ENCODE measurements at places on chromosomes 4 and X.

GRCh38 chr4:140071806-140072205 is 82.2 kb downstream of the MAML3 start:
- DNase-seq, result peak; percentile 74

DNA sequence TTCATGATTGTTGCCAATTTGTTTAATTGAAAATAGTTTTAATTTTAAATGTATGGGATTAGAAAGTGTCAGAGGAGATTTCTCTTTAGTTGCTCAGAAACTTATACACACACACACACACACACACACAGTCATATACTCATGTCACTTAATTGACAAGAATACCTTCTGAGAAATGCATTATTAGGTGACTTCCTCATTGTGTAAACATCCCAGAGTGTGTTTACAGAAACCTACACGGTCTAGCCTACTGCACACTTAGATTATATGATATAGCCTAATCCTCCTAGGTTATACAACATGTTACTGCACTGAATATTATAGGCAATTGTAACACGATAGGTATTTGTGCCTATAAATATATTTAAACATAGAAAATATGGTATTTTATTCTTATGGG is 1327.4 kb downstream of the FSTL5 start:
- no peak for DNase-seq

- DNase-seq, result no peak
Observed at GRCh38 chrX:150790021-150790420, 96.8 kb downstream of the MTMR1 start.

- DNase-seq, result no peak
Observed at GRCh38 chr4:78432896-78433295, 118.7 kb upstream of the ANXA3 start.

DNA sequence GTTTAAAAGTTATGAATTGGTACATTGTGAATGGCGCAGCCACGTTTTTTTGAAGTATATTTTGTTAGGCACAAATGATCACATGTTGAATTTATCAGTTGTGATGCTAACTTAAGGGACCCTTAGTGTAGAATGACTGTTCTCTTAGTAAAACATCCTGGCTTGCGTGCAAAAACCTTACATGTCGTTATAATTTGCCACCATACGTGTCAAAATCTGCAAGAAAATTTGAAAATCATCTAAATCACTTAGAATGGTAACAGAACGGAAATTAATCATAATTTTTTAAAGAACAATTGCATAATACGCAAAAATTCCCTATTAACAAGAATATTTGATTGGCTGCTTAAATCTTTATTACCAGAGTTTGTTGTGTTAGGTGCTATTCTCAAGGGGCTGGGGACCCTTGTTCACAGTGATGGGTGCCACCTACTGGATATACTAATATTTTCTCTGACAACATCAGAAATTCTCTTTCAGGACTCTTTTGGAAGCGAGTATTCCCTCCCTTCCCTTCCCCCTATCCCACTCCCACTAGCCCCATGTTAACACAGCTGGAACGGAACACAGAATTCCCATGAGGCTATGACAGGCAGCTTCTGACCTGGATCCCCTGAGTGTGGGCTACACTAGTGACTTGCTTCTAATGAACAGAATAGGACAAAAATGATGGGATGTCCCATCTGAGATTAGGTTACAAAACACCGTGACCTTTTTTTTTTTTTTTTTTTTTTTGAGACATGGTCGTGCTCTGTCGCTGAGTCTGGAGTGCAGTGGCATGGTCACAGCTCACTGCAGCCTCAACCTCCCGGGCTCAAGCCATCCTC is 71.8 kb downstream of the SUPT20HL2 start:
- no peak for DNase-seq

DNA sequence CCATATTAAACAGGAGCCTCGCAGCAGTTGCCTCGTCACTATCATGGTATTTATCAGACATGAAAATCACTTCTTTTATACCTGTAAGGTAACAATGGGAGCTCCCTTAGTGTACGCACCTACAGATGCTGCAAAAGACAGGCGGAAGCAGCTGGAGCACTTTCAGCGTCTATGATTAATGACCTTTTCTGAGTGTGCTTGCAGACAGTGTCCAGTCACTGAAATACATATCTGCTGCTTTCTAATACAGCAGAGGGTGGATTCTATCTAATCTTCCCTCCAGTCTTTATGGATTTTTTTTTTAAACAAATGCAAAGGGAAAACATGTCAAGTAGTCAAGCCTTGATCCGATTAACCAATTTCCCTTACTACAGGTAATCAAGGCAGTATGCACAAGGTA is 24.1 kb downstream of the DCTD start:
- no peak for DNase-seq

DNA sequence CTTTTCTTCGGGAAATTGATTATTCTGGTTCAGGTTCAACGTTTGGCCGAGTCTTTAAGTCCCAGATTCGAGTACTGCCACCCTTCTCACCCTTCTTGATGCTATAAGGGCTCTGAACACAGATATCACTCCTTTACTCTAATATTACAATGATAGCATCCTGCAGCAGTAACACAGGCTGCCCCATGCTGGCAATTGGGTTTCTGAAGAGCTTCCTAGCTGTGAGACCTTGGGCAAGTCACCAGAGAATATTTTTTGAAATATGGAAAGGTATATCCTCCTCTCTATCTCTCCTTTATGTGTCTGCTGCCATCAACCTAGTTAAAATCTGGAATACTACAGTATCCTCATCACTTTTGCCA is 297 bp upstream of the MTMR8 start:
- no peak for DNase-seq

GRCh38 chrX:125293850-125294780 is 25.6 kb upstream of the TEX13C start:
- no peak for DNase-seq

DNA sequence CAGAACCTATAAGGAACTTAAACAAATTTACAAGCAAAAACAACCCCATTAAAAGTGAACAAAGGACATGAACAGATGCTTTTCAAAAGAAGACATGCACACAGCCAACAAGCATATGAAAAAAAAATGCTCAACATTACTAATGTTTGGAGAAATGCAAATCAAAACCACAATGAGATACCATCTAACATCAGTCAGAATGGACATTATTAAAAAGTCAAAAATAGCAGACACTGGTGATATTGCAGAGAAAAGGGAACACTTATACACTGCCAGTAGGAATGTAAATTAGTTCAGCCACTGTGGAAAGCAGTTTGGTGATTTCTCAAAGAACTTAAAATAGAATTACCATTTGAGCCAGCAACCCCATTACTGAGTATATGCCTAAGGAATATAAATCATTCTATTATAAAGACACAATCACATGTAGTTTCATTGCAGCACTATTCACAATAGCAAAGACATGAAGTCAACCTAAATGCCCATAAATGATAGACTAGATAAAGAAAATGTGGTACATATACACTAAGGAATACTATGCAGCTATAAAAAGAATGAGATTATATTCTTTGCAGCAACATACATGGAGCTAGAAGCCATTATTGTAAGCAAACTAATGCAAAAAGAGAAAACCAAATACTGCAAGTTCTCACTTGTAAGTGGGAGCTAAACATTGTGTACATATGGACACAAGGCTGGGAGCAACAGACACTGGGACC is 1509.4 kb downstream of the TECRL start:
- no peak for DNase-seq

DNA sequence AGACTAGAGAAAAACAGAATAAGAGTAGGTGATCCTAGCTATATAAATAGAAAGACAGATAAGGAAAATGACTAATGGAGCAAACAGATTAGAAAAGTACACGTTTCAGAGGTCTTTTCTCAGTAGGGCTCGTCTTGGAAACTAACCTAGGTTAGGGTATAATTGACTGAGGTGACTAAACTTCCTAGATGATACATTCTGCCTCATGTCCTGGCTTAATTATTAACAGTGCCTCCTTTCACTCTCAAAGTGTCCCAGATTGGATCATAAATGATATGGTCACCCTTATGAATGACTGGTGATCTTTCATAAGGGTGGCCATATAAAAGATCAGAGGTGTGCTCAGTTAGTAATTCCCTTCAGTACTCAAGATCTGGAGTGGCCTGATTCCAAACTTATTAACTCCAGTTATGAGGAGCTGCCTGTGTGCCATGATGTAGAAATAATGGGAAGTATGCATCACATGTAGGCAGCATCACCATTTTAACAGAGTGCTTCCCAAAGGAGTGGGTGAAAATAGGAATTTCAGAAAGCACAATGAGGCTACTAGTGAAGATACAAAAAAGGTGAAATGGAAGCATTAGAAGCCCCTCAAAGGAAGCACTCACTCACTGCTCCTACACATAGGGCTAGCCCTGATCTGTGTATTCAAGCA is 14.7 kb upstream of the GRIA3 start:
- no peak for DNase-seq

GRCh38 chrX:129092242-129092641 is 431.0 kb downstream of the SMARCA1 start:
- no peak for DNase-seq

DNA sequence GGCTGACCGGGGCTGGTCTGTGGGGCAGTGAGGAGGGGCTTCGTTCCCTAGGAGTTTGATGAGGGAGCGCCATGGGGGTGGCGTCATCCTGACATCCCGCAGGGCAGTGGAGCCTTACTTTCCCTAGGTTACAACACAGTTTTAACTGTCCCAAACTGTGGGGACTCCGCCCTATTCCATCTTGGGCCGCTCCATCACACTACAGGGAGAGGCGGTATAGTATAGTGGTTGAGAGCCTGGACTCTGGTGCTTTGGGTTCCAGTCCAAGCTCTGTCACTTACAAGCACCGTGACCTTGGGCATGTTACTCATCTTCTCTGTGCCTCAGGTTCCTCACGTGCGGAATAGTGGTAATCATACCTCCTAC is 44.2 kb downstream of the ZNF185 start:
- DNase-seq, result no peak

- DNase-seq, result no peak
Observed at GRCh38 chrX:105634180-105634579, 188.2 kb upstream of the NRK start.

DNA sequence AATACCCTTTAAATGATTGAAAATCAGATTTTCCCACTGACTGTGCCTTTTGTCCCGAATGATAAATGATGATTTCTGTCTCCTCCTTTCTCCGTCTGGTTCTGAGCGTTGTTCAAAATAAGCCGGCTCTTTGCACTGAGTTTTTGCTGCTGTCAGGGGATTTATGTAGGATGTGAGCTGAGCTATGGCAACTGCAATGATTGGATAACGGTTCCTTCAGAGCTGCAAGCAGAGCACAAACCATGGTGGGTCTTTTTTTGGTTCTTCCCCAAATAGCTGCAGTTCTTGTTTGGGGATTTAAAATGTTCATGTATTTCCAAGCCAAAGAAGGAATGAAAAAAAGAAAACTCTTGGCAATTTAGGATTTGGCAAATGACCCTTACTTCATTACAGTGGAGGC is 124.5 kb upstream of the CASK start:
- DNase-seq, result no peak

GRCh38 chrX:3192835-3193234 is 151.6 kb downstream of the ARSF start:
- no peak for DNase-seq

DNA sequence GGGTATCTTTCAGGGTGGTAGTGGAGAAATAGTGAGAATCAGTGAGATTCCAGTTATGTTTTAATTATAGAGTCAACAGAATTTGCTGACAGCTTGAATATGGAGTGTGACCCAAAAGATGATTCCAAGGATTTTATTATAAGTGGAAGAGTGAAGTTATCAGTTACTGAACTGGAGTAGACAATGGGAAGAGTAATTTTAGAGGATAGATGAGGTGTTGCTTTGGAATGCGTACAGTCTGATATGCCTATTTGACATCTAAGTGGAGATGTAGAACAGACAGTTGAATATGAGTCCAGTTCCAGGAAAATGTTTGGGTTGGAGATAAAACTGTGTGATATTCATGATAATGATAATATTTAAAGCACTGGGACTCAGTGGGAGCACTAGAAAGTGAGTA is 174.2 kb downstream of the MAPK10 start:
- DNase-seq, result no peak

DNA sequence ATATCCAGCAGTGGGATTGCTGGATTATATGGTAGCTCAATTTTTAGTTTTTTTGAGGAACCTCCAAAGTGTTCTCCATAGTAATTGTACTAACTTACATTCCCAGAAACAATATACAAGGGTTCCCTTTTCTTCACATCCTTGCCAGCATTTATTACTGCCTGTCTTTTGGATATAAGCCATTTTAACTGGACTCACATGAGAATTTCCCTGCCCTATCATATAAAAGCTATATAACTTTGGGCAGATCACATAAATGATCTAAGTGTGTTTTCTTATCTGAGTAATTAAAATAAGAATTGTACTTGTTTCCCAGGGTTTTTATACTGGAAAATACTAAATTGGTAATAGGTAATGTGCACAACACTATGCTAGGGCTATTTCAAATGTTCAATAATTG is 25.4 kb downstream of the APOOL start:
- DNase-seq, result no peak

- DNase-seq, result no peak
Observed at GRCh38 chrX:19799319-19800182, 87.8 kb downstream of the SH3KBP1 start.

- DNase-seq, result no peak
Observed at GRCh38 chr4:87716371-87717265, 66.5 kb downstream of the DMP1 start.

GRCh38 chr4:93617606-93618005 is 210.9 kb upstream of the ATOH1 start:
- DNase-seq, result no peak

- DNase-seq, result peak; percentile 51
Observed at GRCh38 chrX:71251466-71251973, 2.4 kb downstream of the ZMYM3 start.

GRCh38 chr4:180798036-180798577 is 1445.1 kb upstream of the TENM3 start:
- DNase-seq, result no peak

GRCh38 chr4:173461170-173461569 is 62.3 kb upstream of the SCRG1 start:
- no peak for DNase-seq

DNA sequence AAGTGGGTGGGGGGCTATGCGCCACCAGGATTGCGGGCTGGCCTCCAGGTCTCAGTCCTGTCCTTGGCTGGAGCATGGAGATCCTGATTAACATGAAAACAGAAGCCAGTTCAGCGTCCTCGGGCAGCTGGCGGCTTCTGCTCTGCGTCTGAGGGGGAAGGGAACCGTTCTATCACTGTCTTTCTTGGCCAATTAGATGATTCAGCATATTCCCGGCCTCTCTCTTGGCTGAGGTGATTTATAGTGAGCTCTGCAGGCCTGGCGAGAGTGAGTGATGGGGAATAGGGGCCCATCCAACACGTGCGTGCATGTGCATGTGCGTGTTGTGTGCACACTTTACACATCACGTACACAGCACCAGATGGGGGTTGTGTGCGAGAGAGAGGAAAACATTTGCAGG is 145.8 kb upstream of the ATP6AP2 start:
- peak; percentile 13 for DNase-seq

GRCh38 chrX:8743126-8743732 is 11.3 kb upstream of the ANOS1 start:
- DNase-seq, result peak; percentile 55

DNA sequence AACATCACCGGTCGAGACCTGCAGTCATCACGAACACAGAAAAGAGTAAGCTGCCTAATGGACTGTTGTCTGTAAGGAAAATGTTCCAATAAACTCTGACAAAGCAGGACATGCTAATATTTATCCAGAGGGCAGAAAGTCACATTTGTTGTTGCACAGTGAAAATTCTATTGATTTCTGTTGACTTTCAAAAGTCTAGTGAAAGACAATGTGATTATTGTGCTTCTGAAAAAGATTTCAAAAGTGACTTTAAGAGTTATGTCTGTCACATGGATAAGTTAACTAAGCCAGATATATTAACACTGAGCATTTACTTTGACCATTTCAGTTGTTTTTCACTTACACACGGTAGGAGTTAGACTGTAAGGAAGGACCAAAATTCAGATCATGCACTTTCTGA is 9.3 kb upstream of the RFC1 start:
- DNase-seq, result no peak

Data from suppressor macrophage treated with lipopolysaccharide for 4 hours (primary cell).